Stimulated activated CD8-positive, alpha-beta memory T cell treated with anti-CD3 and anti-CD28 coated beads, Interleukin-15, amount 100 ng/mL, for 4 hours (primary cell): ENCODE measurements at places on chromosomes 5 and 9.

GRCh38 chr5:172776235-172776594, 5.2 kb upstream of the DUSP1 start:
- DNase-seq = no peak

DNA sequence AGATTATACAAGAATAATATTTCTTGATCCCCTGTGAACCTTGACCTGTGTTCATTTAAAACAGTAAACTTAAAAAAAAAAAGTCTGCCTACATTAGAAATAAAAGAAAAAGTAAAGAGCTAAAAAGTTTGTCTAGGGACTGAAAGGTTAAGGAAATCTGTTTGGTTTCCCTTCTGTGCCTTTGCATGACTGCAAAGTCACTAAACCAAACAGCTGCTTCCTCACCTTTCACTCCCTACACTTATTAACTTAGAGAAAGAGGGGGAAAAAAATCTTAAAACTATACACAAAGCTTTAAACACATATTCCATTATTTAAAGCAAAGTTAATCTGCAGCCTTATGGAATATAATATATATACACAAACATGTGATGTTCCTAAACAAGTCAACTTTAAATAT, 65.1 kb downstream of the ZFR start:
- DNase-seq = no peak

DNA sequence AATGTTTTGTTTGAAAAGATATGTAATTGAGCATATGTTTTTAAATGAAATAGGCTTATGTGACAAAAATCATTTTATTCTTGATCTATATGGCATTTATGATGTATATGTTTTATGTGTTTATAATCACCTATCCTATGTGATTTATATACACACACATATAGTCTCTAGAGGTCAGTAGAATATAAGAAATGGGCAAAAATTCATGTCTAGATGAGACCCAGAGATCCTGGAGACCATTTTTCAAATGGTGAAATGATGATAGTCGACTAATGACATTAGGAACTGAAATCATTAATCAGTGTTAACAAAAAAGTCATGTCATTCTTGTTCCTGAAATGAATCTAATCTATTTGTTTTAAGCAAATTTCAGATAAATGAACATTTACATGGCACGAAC, 709.2 kb upstream of the WWC1 start:
- no peak for DNase-seq

DNA sequence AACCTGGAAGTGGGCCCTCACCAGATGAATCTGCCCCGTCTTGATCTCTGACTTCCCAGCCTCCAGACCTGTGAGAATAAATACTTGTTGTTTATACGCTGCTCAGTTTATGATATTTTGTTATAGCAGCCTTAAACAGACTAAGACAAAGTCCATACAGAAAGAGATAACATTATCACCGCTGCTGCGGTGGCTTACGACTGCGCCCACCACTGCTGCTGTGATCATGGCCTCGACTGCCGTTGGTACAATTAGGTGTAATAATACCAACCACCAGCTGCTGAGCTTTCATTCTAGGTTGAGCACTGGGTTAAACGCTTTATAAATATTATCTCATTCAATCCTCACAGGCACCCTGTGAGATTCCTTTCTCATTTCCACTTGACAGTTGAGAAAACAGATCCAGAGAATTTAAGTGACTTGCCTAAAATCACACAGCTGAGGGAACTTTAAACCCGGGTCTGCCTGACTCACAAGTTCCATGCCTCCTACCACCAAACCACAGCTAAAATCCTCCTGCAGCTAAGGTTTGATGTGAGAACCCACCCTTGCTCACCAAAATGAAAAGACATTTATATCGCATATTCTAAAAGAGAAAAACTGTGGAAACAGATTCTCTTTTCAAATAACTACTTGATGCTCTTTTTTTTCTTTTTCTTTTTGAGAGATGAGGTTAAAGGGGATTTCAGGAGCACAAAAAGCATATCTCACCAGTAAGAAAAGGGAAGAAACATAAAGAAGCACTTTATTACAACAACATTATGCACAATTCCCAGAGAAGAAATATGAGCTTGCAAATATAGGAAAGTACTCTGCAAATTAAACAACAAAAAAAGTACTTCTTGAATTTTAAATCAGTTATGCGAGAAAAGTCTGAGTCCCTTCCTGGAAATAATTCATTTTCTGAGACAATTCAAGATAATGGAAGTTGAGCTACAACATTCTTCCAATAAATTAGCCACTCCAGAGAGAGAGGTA, 23.9 kb downstream of the GOLM1 start:
- DNase-seq = peak; percentile 20

DNA sequence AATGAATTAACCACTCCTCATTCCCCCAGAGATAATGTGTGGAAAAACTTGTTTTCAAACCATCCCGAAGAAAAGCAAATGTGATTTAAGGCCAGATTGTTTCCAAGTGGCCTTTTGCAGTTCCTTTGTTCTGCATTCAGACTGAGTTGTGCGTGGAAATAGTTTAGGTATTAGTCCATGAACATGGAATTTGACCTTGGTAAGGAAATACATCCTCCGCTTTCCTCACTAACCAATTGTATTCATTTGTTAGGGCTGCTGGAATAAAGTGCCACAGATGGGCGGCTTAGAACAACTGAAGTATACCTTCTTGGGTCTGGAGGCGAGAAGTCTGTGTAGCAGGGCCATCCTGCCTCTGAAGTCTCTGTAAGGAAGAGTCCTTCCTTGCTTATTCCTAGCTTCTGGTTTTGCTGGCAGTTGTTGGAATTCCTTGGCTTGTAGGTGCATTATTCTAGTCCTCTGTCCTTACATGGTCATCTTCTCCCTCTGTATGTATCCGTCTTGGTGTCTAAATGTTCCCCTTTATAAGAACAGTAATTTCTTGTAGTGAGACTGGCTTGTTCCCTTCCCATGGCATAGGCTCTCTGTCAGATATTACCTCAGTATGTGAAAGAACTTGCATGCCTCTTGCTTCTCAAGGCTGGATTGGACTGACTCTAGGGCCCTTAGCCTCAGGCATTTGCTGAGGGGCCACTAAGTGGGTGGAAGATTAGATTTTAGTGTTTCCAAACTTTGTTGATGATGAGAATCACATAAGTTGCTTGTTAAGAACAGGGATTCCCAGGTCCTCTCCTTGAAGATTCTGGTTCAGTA, 53.9 kb downstream of the RAI14 start:
- DNase-seq = no peak

DNA sequence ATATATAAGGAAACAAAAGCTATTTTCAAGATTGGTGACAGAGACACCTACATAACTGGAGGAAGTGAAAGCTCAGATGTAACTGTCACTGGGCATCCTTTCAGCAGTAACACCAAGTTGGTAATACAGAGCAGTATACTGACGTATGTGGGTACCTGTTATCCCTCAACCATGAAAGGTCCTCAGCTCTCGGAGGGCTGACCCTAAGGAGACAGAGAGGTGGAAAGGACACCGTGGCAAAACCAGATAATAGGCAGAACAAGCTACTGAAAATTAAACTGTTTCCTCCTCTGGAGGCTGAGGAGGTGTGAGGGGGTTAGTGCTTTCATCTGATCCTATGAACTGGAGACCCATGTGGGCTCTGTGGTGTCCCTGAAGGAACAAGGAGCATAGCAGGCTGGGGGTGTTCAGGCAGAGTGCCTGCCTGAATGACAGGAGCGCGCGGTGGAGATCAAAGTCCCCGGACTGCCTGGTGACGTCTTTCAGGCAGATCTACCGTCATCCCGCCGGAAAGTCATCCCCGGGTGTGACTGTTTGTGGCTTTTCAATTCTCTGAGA, 130.2 kb upstream of the FSTL4 start:
- no peak for DNase-seq

- DNase-seq = no peak
Measured at GRCh38 chr9:102700936-102701335, 294.2 kb upstream of the CYLC2 start.

DNA sequence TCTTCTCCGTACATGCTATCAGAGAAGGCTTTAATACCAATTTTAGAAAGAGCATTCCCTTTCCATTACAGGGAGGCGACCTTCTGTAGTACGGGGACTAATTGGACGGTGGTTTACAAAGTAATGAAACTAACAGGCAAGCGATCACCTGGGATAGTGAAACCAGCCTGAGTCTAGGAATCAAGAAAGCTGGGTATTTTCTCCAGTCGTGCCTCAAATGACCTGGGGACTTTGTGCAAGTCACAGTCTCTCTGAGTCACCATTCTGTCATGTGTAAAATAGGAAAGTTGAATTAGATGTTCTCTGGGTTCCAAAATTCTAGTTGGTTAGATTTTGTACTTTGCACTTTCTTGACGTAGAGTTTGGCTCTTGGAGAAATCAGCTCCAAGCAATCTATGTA, 22.7 kb upstream of the SSBP2 start:
- no peak for DNase-seq

DNA sequence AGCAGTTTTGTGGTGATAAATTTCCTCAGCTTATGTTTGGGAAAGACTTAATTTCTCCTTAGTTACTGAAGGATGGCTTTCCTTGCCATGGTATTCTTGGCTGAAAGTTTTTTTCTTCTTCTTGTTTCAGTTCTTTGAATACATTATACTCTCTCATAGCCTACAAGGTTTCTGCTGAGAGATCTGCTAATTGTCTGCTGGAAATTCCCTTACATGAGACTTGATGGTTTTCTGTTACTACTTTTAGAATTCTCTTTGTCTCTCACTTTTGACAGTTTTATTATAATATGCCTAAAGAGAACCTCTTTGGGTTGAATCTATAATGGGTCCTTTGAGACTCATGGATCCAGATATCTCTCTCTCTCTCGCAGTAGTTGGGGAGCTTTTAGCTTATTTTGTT, 693.6 kb downstream of the PRELID2 start:
- no peak for DNase-seq

DNA sequence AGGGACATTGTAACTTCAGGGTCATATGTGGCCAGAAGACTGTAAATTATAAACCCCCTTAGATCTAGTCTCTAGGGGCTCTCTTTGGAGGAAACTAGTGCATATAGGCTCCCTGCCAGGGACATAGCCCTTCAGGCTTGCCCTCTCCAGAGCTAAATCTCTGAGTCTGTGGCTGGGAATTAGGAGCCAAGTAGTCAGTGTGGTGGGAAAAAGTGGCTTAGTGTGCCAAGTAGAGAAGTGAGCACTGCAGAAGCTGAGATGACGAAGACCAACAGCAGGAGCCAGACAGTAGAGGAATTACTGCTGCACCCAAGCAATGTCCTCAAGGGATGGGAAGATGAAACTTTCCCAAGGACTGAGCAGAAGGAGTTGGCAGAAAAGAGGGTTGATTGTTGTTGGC, 71.2 kb downstream of the CWC27 start:
- DNase-seq = no peak

GRCh38 chr9:4822057-4822456, 29.3 kb downstream of the RCL1 start:
- no peak for DNase-seq

DNA sequence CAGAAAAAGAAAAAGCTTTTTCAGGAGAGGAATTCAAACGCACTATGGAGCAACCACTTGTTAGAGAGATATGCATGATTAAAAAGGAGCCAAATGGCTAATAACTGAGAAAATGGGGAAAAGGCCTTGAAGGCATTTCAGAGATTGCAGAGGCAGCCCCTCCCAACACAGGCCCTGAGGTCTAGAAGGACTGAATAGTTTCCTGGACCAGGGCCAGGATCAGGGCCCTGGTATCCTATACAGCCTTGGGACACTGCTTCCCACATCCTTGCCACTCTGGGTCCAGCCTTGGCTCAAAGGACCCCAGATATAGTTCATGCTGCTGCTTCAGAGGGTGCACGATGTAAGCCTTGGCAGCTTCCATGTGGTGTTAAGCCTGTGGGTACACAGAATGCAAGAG, 20.7 kb upstream of the FEM1C start:
- DNase-seq = no peak

- DNase-seq = no peak
Measured at GRCh38 chr5:33212439-33212838, 228.3 kb upstream of the TARS1 start.
